ENCODE measurements at places on chromosomes 11 and 22. TPM values are rescaled to one million over a fixed set of nuclear protein-coding genes. Genes with fewer than 3 reads are reported as not detected.

- no peak for DNase-seq
Measured at GRCh38 chr11:65615950-65616574, 486 bp downstream of the PCNX3 start.

GRCh38 chr11:923691-924405, 1.8 kb upstream of the AP2A2 start:
- DNase-seq, result no peak

DNA sequence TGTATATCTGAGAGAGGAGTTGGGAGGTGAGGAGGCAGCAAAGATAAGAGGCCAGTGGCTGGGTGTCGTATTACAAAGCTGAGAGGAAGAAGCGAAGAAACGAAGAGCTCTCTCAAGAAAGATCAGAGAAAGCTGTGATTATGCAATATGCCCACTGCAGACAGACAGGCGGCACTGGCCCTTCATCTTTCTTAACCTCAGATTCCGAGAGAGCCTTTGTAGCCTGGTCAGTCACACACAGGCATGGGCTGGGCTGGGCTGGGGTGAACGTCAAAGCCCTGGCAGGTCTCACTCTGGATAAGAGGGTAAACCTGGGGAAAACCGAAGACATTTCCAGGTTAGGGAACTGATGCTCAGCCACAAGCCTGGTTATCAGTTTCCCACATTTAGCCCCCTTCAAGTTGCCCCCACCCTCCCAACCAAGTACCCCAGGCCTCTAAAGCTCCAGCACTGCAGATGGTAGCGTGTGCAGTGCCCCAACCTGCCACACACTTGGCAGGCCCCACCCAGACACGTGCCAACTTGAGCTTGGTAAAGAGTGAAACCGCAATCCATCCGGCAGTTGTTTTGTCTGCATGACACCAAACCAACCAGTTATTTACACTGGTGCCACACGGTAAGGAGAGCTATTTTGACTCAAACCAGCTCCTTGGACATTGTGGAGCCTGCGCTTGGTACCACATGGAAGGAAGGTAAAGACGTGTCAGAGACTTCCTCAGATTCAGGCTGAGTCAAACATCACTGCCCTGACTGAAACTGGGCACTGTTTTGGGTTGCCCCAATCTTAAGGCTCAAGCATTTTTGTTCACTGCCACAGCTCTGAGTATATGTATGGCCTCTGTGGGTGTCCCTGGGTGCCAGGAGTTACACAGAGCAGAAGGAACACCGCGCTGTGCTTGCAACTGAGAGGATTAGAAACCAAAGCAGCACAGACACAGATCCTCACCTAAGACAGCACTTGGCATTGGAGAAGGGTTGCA, 135.9 kb downstream of the FDX1 start:
- DNase-seq, result peak; percentile 56

- DNase-seq, result no peak
Measured at GRCh38 chr22:16847271-16847670, 22.1 kb upstream of the XKR3 start.

The ACTN3 gene
- 0.16 TPM for total RNA-seq
